ENCODE measurements at places on chromosomes 2 and 18. TPM values are rescaled to one million over a fixed set of nuclear protein-coding genes. Genes with fewer than 3 reads are reported as not detected.

Gene KIAA2012
- 0.16 TPM for total RNA-seq

Gene SERPINB10
- total RNA-seq: 0.21 TPM

DNA sequence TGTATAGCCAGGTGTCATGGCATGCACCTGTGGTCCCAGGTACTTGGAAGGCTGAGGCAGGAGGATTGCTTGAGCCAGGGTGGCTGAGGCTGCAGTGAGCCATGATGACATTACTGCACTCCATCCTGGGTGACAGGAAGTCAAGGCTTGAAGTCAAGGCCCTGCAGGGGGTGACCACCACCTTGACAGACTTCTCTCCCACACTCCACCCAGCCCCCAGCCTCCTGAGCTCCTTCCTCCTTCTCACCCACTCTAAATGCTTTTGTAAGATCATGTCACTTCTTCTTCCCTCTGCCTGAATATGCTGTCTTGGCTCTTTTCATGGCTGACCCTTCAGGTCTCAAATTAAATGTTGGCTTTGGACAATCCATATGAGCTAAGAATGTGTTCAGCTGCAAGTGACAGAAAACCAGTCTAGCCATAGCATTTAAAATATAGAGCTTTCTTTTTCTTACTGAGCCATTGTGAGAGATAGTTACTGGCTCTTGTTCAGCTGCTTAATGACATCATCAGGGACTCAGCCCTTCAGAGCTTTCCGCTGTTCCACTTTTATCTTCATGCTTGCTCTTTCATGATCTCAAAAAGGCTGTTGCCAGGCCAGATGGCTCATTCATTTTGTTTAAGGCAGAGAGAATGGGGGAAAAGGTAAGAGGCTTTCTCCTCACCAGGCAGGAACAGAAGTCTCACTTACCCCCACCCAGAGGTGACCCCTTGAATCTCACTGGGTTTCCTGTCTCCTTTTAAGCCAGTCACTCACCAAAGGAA, 36.7 kb upstream of the TTC39C start:
- DNase-seq: no peak

GRCh38 chr2:9377461-9378097, 45.7 kb downstream of the ITGB1BP1 start:
- no peak for DNase-seq

Gene ASB18
- total RNA-seq: not detected

DNA sequence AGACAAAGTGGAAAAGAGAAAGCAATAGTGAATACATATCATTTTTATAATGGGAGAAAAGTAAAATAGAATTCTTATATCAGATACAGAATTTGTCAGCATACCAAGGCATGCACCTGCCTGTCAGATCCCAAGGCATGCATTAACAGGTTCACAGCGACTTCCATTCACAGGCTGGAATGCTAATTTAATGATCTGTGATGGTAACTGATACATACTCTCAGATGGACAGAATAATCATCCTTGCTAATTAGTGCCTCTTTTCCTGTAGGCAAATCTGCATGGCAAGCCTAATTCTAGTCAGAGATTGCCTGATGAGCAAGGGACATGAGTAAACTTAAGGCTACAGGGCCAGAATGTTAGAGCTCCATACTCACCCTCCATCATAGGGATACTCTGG, 76.1 kb downstream of the PRKRA start:
- DNase-seq: no peak

GRCh38 chr2:21818212-21818795, 694.5 kb downstream of the TDRD15 start:
- no peak for DNase-seq

DNA sequence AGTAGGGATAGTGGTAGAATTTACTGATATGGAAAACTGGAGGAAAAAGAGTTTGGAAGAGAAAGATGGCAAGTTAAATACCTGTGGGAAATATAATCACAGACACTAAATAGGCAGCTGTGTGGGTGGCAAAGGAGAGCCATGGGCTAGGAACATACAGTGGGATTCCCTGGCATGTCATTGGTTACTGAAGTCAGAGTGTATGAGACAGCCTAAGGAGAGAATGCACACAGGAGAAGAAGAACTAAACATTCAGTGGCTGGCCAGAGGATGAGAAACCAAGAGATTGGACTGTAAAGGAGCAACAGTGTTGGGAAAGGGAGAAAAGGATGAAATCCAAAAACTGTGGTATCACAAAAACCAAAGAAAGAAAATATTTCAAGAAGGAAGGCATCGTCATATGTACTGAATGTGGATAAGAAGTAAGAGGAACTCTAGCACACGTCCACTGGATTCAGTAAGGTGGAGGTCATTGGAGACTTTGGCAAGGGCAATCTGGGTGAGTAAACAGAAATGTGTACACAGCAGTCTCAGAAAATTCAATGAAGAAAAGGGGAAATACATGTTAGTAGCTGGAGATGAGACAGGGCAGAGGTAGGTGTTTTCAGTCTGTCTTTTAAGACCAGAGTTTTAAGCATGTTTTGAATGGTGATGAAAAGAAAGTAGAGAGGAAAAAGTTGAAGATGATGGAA, 83.3 kb downstream of the SPIRE1 start:
- DNase-seq: no peak

Gene MAP3K20
- 140 TPM for total RNA-seq

GRCh38 chr2:20212871-20213503, 11.9 kb downstream of the SDC1 start:
- DNase-seq: no peak

DNA sequence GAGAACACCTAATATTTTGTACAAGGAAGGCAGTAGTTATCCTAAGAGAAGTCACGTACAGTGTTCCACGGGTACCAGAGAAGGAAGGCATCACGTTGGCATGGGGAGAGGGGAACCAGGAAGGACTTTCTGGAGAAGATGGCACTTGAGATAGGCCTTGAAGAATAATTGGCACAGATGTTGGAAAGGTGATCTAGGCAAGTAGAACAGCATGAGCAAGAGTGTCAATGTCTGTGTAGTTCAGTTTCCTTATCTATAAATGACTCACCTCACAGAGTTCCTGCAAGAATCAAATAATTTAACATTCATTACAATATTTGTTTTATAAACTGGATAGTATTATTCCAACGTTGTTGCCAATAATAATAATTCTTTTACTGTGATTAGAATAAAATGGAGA, 48.3 kb upstream of the BZW1 start:
- DNase-seq: no peak

GRCh38 chr18:23238651-23239349, 103.5 kb downstream of the CABLES1 start:
- no peak for DNase-seq

DNA sequence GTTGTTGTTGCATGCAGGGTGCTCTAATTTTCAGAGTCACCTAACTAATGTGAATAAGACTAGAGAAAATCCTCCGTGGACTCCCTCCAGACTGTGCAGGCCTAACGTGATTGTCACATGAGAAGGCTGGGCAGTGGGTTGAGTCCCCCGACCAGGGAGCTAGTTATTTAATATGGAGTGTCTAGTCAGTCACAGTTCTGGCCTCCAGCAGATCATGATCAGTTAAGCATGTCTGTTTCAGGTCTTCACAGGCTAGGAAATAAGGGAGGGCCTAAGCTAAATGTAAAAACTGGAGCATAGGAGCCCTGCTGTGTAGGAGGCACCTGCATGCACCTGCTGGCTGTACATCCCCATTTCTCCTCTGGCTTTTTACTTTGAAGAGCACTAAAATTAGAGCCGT, 86.8 kb downstream of the PRPF40A start:
- no peak for DNase-seq

Gene TMEM247
- total RNA-seq: not detected

DNA sequence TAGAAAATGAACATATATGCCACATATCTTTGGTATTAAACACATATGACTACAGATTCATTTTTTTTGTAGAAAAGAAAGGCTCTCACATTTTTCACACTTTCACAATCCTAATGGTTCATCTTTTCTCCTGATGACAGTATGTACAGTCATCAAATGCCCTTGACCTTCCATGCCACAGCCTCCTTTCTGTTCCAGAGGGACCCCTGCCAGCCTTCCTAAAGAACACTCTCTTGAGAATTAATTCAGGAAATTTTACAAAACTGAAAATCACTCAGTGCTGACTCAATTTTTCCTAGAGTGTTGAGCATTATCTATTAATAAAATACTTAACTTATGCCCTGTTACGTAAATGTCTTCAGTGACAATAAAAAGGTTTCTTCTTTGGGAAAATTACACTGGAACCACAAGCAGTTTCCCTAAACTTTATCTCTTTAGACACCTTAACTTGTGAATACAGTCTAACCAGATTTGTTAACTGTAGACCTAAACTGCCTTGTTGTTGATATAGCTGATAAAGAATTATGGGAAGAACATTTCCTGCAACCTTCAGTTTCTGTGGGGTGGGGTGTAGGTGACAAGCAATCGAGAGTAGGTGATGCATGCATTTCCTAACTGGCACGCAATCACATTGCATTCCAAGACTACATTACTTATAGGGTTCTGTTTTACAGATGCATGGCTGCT, 15.3 kb upstream of the ACOXL start:
- DNase-seq: no peak

Gene INHBB
- total RNA-seq: 0.74 TPM

DNA sequence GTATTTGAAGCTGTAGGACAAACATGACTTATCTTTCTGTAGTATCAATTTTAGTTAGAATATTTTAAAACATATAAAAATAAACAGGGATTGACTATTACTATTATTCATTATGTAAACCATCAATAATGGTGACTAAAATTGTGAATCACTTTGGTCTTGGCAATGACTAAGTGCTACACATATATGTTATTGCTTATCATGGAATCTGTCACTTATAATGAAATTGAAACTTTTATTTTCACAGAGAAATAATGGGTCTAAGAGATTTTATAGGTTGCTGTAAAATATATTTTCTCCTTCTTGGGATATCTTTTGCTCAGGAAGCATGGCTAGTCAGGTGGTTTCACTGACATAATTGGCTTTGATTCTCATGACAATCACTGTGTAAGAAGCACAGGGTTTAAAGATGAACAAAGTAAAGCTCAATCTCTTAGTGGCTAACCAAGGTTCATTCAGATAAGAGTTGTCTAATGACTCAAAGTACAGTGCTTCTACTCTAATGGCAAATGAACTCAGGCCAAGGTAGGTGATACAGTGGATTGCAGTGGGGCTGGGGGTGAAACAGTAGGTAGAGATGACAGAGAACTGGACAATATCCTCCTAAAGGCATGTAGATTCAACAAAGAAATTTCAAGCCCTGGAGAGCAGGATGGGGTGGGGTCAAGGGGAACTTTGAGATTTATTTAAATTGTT, 98.6 kb upstream of the FANCL start:
- no peak for DNase-seq

- DNase-seq: no peak
Observed at GRCh38 chr2:46534589-46534988, 55.2 kb downstream of the TMEM247 start.

DNA sequence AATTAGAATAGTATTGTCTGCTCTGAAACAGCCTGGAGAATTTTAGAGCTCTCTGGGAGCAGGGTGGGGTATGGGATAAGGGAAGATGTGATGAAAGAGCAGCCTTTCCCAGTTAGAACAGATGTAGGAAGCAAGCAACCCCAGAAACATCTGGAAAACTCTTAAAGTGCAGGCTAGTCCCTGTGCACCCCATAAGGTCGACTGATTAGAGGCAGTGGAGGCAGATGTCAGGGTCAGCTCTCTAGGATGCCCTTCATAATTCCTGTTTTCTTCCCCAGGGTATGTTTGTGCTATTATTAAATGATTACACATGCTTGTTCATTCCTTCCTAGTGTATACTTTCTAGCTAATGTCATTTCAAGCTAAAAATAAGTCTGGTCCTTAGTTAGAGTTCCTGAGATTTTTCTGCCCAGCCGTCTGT, 41.7 kb downstream of the PTPRM start:
- DNase-seq: no peak

Gene ANKRD53
- total RNA-seq: 1.8 TPM

- DNase-seq: no peak
Observed at GRCh38 chr2:30358842-30359241, 88.2 kb upstream of the LCLAT1 start.

GRCh38 chr2:191740016-191740419, 62.1 kb downstream of the NABP1 start:
- DNase-seq: no peak

GRCh38 chr2:656676-657075, 20.5 kb downstream of the TMEM18 start:
- no peak for DNase-seq

Gene TUBB8B
- total RNA-seq: not detected

DNA sequence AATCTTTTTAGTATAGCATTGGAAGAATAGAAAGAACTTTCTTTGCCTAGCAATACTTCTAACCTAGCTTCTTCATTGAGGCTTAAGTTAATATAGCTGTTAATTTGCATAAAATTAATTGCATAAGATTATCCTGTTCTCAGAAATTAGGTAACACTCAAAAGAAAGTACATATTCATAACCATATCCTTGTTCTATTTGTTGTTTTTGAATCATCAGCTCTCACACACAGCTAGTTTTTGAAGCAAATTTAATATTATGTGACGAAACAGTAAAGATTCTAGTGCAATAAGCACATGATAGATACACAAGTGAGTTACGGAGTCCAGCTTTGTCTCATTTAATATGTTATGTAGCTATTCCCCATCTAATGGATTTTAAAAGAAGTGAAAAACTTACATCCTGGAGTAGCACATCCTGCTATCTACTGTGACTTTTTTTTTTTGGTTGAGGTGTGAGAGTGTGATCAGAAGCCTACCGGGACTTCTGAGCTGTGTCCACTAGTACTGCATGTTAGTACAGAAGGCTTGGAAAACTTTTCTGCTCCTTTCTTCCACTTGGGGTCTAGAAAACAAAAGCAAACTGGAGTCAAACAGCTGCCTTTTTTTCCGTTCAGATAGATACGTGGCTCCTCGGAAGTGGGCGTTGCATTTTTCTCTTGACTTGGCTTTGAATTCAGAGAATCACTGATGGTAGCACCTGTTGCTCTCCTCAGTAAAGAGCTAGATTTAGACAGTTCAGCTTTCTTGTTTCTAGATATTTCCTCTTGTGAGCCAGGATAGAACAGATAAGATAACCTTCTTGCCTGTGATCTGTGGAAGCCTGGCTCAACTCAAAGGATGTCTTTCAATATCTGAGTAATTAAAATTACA, 27.2 kb downstream of the KDM3A start:
- DNase-seq: no peak

- DNase-seq: no peak
Observed at GRCh38 chr2:36449943-36450392, 94.4 kb downstream of the CRIM1 start.

GRCh38 chr2:166239548-166239947, 111.7 kb upstream of the SCN1A start:
- DNase-seq: no peak

- DNase-seq: no peak
Observed at GRCh38 chr2:64128943-64129391, 15.3 kb downstream of the PELI1 start.

DNA sequence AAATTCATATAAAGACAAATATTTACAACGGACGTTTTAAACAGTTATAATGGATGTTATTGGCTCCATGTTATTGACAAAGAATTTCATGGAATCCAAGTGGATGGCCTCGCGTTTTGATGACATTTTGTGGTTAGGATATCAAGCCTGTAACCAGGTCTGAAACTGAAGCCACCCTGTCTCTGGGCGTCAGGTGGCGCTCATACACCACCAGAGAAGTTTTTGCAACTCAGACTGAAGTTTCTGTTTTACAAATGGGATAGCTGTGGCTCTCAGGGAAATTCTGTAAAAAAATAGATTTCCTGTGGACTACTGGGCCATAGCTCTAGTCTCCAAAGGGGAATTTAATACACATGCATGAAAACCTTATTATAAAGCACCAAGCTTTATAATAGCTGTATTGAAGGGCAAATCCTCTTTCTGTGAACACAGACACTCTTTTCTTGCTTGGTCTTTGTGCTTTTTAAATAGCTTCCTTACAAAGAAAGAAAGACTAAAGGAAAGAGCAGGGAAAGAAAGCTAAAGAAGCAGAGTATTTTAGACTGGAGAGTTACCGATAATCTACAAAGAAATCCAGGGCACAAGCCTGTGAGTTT, 86.7 kb downstream of the C18orf54 start:
- peak; percentile 18 for DNase-seq
